ENCODE measurements at places on chromosomes 3 and 15.

DNA sequence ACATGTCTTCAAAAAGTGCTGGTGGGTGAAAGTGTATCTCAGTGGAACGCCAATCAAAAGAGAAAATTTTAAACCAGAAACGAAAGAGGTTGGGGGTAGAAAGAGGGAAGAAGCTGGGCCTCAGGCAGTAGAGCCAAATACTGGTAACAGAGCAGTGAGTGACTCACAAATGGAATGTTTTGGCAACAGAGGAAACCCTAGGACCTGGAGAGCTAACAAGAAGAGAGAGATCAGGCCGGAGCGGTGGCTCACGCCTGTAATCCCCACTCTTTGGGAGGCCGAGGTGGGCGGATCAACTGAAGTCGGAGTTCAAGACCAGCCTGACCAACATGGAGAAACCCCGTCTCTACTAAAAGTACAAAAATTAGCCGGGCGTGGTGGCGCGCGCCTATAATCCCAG is 450.8 kb upstream of the NAALADL2 start:
- H3K36me3 ChIP-seq = no peaks in the 10 kb centered on the region
- no peak for DNase-seq
- H3K4me3 ChIP-seq = no peak overlapping the region
- no peak overlapping the region for H3K27ac ChIP-seq
- no peaks in the 10 kb centered on the region for H3K27me3 ChIP-seq

DNA sequence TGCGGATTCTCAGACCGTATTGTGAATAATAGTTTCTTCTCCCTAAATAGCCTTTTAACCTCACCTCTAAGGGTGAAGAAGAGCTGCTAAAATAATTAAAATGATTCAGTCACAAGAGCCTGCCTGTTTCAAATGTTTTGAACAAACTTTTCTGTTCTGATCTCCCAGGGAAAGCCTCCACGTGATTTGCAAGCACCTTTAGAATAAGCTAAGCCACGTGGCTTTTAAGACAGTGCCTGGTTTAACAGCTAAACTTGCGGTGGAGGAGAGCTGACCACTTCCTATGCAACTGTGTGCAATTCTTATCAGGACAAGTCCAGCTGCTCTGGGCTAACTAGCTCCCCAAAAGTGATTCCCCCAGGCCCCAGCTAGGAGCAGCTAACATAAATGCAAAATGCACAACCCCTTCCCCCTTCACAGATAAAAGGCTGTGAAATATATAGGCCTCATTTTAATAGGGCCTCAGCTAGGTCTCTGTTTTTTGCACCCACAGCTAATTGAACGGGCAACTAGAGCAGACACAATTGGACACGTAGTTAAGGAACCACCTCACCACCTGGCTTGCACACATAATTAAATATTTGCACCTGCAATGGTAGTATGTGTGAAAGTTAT is 401.2 kb upstream of the NR2F2 start:
- H3K27me3 ChIP-seq = no peaks in the 10 kb centered on the region
- H3K4me1 ChIP-seq = no peaks in the 10 kb centered on the region
- H3K27ac ChIP-seq = no peak overlapping the region
- DNase-seq = no peak
- no peaks in the 10 kb centered on the region for H3K36me3 ChIP-seq
- no peak overlapping the region for H3K4me3 ChIP-seq

- H3K27me3 ChIP-seq = no peaks in the 10 kb centered on the region
- H3K4me3 ChIP-seq = no peak overlapping the region
- H3K4me1 ChIP-seq = peaks cover 37% of the 10 kb centered on the region
- peaks cover 3% of the 10 kb centered on the region for H3K36me3 ChIP-seq
Observed at GRCh38 chr3:65483480-65483879, 555.2 kb downstream of the MAGI1 start.

DNA sequence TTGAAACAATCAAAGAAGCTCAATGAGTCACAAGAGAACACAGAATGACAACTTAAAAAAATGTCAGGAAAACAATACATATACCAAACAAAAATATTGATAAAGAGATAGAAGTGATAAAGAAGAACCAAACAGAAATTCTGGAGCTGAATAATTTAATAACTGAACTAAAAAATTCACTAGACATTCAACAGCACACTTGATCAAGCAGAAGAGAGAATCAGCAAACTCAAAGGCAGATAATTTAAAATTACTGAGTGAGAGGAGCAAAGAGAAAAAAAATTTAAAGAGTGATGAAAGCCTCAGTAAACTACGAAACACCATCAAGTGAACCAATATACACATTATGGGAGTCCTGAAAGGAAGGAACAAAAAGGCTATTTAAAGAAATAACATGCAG is 61.9 kb downstream of the SERP1 start:
- no peak for DNase-seq
- no peak overlapping the region for H3K27ac ChIP-seq
- H3K4me3 ChIP-seq = no peak overlapping the region
- no peaks in the 10 kb centered on the region for H3K27me3 ChIP-seq
- no peaks in the 10 kb centered on the region for H3K36me3 ChIP-seq
- H3K4me1 ChIP-seq = peaks cover 6% of the 10 kb centered on the region

- DNase-seq = no peak
- H3K4me3 ChIP-seq = no peak overlapping the region
- H3K27ac ChIP-seq = no peak overlapping the region
- no peaks in the 10 kb centered on the region for H3K36me3 ChIP-seq
Observed at GRCh38 chr15:79620112-79620857, 188.1 kb downstream of the MINAR1 start.

GRCh38 chr3:60594025-60594424 is 657.2 kb downstream of the FHIT start:
- H3K27ac ChIP-seq = no peak overlapping the region
- no peaks in the 10 kb centered on the region for H3K36me3 ChIP-seq
- H3K27me3 ChIP-seq = no peaks in the 10 kb centered on the region
- H3K4me3 ChIP-seq = no peak overlapping the region
- no peaks in the 10 kb centered on the region for H3K4me1 ChIP-seq

- no peaks in the 10 kb centered on the region for H3K36me3 ChIP-seq
- H3K4me1 ChIP-seq = peaks cover 23% of the 10 kb centered on the region
- no peak for DNase-seq
- H3K4me3 ChIP-seq = no peak overlapping the region
Observed at GRCh38 chr15:67244971-67245478, 9.4 kb downstream of the AAGAB start.

DNA sequence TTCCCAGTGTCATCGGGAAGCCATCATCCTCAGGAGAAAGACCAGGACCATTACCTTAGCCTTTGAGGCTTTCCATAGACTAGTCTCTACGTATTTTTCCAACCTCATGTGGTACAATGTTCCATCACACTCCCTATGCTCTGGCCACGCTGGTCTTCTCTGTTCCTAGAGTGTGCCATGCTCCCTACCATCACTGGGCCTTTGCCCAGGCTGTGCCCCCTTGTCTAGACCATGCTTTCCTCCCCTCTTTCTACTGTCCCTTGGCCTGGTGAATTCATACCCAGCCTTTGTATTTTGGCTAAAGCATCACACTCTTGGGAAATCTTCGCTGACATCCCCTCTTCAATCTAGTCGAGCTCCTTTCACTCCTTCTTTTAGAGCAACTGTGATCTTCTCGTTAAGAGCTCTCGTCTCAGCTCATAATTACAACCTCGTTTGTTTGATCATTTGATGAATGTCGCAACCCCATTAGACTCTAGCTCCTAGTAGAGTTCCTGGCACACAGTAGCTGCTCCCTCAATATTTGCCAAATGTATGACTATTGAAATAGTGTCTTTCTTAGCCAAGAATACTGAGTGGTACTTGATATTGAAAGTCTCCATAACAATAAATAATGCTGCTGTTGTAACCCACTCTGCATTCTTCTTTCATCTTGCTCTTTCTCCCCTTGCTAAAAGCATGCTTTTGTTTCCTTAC is 100.2 kb upstream of the FAM3D start:
- no peaks in the 10 kb centered on the region for H3K36me3 ChIP-seq
- no peaks in the 10 kb centered on the region for H3K4me1 ChIP-seq
- H3K27me3 ChIP-seq = no peaks in the 10 kb centered on the region
- no peak overlapping the region for H3K4me3 ChIP-seq

- H3K27me3 ChIP-seq = no peaks in the 10 kb centered on the region
- DNase-seq = no peak
- H3K4me3 ChIP-seq = no peak overlapping the region
Observed at GRCh38 chr3:41450416-41451231, 251.3 kb downstream of the CTNNB1 start.

- peak overlapping the region; percentile 91 for H3K4me3 ChIP-seq
- H3K27me3 ChIP-seq = peaks cover 37% of the 10 kb centered on the region
- H3K36me3 ChIP-seq = peaks cover 27% of the 10 kb centered on the region
- peak overlapping the region; percentile 81 for H3K27ac ChIP-seq
- DNase-seq = no peak
Observed at GRCh38 chr15:40439461-40439959, 1.2 kb upstream of the BAHD1 start.

DNA sequence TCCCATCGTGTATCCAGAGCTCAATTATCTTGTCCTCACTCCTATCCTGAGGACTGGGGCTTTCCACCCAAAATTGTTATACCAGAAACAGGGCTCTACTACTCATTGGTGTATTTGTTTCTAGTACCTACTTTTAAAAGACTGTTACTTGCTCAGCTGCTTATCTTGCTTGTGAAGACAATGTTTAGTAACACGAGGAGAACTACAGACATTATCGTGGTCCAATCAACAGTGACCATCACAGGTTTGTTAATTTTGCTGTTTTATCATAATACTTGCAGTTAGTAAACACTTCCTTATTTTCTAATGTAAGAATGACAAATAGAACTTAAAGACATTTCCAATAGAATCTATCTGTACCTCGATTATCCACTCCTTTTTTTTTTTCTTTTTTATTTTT is 13.5 kb downstream of the LRCH3 start:
- H3K36me3 ChIP-seq = no peaks in the 10 kb centered on the region
- H3K27me3 ChIP-seq = no peaks in the 10 kb centered on the region
- no peaks in the 10 kb centered on the region for H3K4me1 ChIP-seq
- H3K27ac ChIP-seq = no peak overlapping the region
- H3K4me3 ChIP-seq = no peak overlapping the region

DNA sequence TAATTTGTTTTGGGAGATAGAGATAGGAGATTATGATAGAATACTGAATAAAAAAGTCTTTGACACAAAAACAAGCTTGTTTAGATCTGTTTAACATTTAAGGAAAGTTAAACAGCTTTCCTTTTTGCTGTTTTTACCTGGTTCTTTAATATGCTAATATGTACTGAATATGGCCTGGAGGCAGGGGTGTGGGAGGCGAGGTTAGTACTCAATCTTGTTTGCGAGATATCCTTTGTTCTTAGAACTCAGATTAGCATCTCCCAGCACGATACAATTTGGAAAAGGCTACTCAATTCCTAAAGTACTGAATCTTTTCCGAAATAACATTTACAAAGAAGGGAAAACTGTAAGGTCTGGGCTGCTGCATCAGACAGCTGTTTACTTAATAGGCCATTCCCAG is 40.8 kb upstream of the ST3GAL6 start:
- no peaks in the 10 kb centered on the region for H3K36me3 ChIP-seq
- H3K27ac ChIP-seq = no peak overlapping the region
- H3K4me3 ChIP-seq = no peak overlapping the region
- no peaks in the 10 kb centered on the region for H3K4me1 ChIP-seq
- DNase-seq = no peak

DNA sequence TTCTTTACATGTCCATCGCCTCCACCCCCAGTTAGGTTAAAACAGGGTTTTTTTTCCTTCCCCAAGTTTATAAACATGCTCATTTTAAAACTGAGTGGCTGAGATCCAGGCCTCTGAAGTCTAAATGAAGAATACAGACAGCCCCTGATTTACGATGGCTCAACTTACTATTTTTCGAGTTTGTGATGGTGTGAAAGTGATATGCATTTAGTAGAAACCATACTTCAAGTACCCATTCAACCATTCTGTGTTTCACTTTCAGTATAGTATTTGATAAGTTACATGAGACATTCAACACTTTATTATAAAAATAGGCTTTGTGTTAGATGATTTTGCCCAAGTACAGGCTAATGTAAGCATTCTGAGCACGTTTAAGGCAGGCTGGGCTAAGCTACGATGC is 30.5 kb upstream of the GNB5 start:
- peaks cover 48% of the 10 kb centered on the region for H3K36me3 ChIP-seq
- no peak for DNase-seq
- H3K27me3 ChIP-seq = no peaks in the 10 kb centered on the region
- H3K4me1 ChIP-seq = no peaks in the 10 kb centered on the region
- no peak overlapping the region for H3K27ac ChIP-seq
- H3K4me3 ChIP-seq = no peak overlapping the region

GRCh38 chr3:125039131-125040100 is 16.4 kb downstream of the HEG1 start:
- DNase-seq = no peak
- no peak overlapping the region for H3K27ac ChIP-seq
- H3K36me3 ChIP-seq = no peaks in the 10 kb centered on the region
- H3K4me1 ChIP-seq = no peaks in the 10 kb centered on the region
- peaks cover 43% of the 10 kb centered on the region for H3K27me3 ChIP-seq

DNA sequence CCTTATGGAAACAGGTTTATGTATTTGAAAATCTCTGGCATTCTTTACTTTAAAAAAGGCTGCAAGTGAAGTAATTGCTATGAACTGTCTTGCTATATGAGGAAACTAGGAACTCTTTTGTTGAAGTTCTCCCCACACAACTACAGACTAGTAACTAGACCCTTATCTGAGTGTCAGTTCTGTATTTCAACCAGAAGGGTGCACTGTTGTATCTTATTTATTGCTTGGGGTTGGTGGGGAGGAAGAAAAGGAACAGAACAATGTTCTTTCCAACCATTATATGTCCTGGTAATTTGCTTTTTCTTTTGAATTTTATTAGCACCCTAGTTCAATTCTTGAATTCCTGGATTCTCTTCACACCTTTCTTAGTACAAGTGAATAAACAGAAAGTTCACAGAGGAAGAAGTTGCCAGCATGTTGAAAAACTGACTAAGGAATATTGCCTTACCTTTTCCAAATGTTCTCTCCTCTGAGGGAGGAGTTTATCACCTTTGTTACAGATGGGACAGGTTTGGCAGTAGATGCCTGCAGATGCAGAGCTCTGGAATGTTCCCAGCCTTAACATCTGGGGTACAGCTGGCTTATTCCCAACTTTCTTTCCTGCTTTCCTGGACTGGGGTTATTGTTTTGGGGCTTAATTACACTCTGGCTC is 162.4 kb upstream of the CFAP20DC start:
- no peaks in the 10 kb centered on the region for H3K4me1 ChIP-seq
- H3K27me3 ChIP-seq = no peaks in the 10 kb centered on the region
- H3K27ac ChIP-seq = no peak overlapping the region
- H3K36me3 ChIP-seq = no peaks in the 10 kb centered on the region
- no peak overlapping the region for H3K4me3 ChIP-seq

DNA sequence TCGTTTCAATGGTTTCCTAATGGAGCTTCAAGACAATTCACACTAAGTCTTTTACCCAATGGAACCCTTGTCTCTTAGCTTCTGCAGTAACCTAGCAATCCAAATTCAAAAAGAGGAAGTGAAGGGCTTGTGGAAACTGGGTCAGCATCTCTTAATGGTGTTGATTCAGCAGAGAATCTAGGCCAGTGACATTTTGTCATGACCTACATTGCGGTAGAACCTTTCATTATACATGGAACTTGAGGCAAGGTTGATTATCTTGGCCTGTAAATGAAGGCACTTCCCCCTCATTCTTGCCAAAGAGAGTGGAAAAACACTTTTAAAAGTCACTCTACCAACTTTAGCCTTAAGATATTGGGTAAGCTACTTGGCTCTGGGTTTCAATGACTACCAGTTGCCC is 42.8 kb downstream of the C2CD4B start:
- H3K4me3 ChIP-seq = no peak overlapping the region
- no peaks in the 10 kb centered on the region for H3K27me3 ChIP-seq
- peaks cover 83% of the 10 kb centered on the region for H3K4me1 ChIP-seq
- DNase-seq = no peak
- peaks cover 5% of the 10 kb centered on the region for H3K36me3 ChIP-seq

- no peaks in the 10 kb centered on the region for H3K27me3 ChIP-seq
- DNase-seq = no peak
- no peak overlapping the region for H3K4me3 ChIP-seq
- peaks cover 66% of the 10 kb centered on the region for H3K4me1 ChIP-seq
- H3K36me3 ChIP-seq = peaks cover 59% of the 10 kb centered on the region
Observed at GRCh38 chr3:149596134-149596770, 61.6 kb downstream of the WWTR1 start.
